ENCODE measurements at places on chromosomes 2 and 18.

DNA sequence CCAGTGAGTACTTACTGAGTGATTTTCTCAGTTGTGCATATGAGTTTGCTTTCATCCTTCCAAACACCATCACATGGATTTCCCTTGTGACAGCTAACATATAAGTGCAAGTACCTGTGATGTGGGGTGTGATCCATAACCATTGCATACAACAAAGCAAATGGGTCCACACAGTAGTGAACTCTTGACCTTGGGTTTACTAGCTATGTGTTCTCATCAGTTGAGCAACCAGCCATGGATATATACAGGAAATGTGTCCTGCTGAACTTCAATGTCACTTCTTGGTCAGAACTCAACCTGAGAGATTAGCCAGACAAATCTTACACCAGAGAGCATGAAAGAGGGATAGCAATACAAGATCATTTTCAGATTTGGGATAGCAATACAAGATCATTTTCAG, 420.9 kb upstream of the KCNH7 start:
- DNase-seq, result no peak

- DNase-seq, result no peak
These were observed 150.7 kb downstream of the GALNT14 start for GRCh38 chr2:30987566-30987965.

- DNase-seq, result no peak
These were observed 28.6 kb upstream of the POU3F3 start for GRCh38 chr2:104825124-104825865.

DNA sequence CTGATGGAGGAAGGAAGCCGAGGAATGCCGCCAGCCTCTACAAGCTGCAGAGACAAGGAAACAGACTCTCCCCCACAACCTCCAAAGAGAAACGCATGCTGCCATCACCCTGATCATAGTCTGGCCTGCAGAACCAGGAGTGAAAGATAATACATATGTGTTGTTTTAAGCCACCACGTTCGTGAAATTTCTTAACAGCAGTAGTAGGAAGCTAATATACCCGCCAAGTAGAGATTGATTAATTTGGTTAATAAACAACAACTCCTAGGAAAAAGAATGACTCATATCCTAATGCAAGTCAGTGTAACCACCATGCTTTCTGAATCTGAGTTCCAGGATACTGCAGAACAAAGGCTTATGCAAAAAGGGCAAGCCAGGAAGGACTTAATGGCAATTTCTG, 36.6 kb downstream of the LONRF2 start:
- no peak for DNase-seq

- DNase-seq, result no peak
These were observed 363.6 kb downstream of the CTNNA2 start for GRCh38 chr2:79876430-79876829.

DNA sequence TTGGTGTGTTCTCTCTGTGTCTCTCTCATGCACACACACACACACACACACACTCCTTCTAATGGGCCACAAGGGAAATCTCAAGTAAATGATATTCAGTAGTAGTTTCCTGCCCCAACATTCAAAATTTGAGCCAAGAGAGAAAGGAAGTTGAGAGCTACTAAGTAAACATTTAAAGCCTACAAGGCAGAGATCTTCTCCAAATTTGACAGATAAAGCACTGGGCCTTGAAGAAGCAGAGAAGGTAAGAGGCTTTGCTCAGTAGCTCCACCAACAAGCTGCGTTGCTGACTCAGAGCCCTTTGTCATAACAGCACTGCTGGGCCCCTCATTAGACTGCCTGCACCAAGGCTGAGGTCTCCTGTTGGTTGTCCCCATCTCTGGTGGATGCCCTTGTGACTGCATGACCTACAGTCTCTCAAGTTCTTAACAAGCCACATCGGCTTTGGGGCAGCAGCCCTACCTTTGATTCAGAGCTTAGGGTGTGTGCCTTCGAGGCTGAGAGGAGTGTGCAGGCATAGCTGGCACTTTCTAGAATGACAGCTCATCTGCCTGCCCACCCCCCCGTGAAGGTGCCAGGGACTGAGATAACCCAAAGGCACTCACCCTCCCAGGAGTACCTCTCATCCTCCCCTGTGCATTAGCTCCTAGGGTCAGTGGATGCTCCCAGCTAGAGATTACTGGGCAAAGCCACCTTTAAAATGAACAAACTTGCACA, 32.3 kb upstream of the NEB start:
- DNase-seq, result no peak

DNA sequence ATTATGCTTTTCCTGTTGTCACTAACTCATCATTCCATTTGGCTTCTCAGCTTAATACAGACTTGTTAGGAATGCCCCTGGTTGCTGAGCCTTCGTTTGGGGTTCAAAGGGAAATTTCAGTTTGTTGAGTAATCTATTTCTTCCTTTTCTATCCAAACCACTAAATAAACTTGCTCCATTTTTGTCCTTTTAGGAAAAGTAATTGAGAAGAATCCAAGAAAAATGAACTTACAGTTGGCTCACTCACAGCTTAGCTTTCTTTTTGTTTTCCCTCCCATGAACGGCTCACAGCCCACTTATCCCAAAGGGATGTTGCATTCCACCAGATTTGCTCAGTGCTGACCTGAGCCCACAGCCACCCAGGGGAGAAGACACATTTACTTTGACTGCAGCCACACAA, 73.9 kb downstream of the SOX11 start:
- DNase-seq, result no peak

- no peak for DNase-seq
These were observed 48.1 kb downstream of the DGKD start for GRCh38 chr2:233402346-233402745.

DNA sequence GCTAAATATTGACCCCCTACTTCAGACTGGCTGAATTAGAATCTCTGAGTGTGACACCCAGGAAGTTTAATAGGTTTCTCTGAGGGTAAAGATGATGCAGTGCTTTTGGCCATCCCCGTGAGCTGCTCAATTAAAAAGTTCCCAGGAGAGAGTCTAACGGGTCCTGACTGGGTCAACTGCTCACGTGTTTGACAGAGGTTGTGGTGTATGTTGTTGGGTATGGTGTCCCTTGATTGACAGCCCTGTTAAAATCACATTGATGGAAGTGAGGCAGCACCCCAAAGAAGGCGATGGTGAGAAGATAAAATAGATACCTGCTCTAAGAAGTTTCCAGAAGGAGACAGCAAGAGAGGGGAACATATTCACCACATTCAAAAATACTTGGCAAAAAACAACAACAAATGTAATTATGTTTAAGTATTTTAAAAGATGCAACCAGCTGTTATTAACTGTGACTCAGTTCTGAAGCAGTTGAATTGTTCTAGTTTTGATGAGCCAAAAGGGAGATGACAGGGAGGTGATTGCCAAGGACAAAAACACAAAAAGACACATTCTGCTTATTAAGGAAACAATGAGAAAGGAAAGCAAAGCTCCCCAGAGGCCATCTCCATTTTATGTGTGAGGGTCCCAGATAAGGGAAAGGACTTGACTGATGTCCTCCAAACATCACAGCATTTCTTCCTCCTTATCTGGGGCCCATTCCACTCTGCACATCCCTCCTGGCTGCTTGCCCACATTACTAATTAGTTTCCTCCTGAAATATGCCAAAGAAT, 11.5 kb upstream of the GMCL1 start:
- no peak for DNase-seq

- DNase-seq, result no peak
These were observed 365.2 kb downstream of the ZNF521 start for GRCh38 chr18:24986666-24987302.

- no peak for DNase-seq
These were observed 75.2 kb upstream of the CTNNA2 start for GRCh38 chr2:79437433-79438267.

DNA sequence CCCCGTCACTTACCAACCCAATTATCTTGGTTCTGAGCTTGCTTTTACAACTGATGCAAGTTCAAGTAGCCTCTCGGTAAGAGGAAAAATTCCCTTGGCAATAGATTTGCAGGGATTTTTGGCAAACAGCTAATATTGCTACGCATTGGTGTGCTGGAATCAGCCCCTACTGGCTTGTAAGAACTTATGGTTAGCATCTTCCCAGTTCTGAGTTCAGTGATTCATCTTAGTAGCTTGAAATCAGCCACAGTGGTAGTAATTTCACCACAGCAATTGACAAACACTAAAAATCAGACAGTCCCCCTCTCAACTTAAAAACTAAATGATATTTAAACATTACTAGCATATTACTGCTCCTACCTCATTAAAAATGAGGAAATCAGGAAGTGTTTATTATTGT, 5.9 kb upstream of the RAX start:
- DNase-seq, result no peak

All from activated CD4-positive, alpha-beta T cell treated with anti-CD3 and anti-CD28 coated beads, Interleukin-2, amount 50 U/mL, for 1 hour (primary cell).